ENCODE measurements at places on chromosomes 13 and 19.

DNA sequence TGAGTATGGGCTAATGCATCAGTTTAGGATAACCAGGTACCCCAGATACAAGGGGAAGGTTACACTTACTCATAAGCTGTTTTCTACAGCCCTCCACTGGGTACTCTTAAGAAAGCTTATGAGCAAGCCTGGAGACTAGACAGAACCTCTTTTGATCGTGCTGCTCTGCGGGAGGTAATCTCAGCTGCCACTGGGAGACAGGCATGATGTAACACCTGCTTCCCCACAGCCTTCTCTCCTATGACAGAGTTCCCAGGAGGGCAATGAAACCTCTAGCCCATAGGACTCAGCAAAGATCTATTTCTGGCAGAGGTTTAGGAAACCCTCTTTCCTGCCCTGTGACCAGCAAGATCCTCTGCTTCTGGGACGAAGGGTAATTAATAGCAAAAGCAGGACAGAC lies 65.6 kb downstream of the WASF3 start:
- DNase-seq: no peak

DNA sequence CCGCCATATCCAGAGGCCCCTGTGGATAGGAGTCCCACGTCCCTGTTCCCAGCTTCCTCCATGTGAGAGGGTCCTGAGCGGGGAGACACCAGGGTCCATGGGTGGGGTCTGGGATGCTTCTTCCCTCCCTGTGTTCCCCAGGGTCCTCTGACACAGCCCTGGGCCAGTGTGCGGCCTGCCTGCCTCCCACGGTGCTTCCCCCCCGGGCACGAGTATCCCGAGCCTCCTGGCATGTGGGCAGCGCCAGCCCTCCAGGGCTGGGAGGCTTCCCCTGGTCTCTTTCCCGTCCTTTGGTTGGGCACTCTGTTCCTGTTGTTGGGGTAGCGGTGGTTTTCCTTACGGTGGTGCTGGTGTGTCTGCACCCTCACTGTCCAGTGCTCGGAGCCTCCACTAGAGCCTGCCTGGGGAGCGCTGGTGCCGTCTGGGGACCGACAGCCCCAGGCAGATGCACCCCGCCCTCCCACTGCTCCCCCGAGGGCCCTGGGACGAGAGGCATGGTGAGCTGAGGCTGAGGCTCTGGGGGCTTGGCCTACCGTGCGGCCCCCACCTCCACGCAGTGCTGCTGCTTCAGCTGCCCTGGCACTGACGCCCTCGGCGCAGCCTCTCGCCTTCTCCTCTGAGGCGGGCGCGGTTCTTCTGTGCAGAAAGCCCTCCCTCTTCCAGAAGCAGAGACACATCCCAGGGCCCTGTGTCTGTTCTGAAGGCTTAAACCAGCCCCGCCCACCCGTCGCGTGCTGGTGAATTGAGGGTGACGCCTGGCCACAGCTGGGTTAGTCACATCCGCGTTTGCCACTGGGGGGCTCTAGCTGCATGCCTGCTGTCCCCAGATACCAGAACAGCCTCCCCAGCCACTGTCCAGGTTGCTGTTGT lies 27.9 kb downstream of the PLEKHJ1 start:
- DNase-seq: peak; percentile 73

GRCh38 chr13:85405316-85405897 lies 393.8 kb downstream of the SLITRK6 start:
- no peak for DNase-seq

GRCh38 chr19:54207983-54208783 lies 7.5 kb downstream of the RPS9 start:
- DNase-seq: no peak

GRCh38 chr19:12786141-12786870 lies 5.0 kb upstream of the JUNB start:
- no peak for DNase-seq

DNA sequence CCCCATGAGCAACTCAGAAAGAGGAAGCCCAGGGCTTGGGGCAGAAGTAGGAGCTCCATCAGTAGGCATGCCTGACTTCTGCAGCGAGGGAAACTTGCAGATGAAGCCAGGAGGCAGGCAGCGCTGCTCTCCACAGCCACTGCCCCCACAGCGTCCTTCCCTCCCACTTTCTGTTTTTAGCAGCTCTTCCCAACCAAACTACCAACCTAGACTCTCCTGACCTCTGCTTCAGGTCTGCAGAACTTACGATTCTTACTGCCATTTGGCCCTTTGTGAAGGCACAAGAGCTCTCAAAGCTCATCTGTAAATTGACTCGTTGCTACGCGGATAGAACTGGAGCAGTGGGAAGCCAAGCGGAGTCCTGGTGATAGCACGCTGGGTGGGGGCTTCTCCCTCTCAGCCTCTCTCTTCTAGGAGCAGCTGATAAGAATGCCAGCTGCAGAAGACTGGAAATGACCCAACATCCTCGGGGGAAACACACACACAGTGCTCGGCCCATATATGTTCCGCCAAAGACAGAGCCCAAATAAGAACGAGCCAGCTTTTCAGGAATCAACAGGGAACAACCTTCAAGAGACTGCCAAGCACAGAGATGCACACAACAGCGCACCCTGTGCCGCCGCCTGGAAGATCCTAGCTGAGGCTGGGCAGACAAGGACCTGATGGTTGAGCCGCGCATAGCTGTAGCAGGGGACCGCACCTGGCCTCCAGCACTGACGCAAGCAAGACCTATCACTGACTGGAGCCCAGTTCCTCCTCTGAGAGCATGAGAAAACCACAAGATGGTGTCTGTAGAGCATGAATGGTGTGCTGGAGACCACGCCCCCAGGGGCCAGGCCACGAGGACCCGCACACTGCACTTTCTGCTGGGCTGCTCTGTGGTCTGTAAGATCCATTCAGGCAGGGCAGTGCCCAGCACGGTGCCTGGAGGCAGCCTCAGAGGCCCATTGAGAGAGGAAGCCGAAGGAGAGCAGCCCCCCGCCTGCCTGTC lies 15.9 kb upstream of the SLC35E1 start:
- peak; percentile 70 for DNase-seq

DNA sequence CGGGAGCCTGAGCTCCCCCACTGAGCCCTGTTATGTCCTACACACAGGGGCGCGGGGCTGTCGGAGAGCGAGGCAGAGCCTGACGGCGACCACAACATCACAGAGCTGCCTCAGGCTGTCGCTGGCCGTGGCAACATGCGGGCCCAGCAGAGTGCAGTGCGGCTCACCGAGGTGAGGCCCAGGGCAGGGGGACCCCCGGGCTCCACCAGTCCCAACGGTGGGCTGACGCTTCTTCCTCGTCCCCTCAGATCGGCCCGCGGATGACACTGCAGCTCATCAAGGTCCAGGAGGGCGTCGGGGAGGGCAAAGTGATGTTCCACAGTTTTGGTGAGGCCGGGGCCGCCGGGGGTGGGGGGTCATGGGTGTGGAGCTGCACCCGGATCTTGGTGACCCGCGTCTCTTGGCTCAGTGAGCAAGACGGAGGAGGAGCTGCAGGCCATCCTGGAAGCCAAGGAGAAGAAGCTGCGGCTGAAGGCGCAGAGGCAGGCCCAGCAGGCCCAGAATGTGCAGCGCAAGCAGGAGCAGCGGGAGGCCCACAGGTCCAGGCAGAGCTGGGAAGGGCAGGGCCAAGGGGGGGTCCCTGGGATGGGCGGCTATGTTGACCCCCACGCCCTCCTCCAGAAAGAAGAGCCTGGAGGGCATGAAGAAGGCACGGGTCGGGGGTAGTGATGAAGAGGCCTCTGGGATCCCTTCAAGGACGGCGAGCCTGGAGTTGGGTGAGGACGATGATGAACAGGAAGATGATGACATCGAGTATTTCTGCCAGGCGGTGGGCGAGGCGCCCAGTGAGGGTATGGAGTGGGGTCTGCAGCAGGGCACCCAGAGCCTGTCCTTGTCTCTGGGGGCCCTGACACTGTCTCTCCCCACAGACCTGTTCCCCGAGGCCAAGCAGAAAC lies 1.2 kb upstream of the P2RY11 start:
- no peak for DNase-seq

DNA sequence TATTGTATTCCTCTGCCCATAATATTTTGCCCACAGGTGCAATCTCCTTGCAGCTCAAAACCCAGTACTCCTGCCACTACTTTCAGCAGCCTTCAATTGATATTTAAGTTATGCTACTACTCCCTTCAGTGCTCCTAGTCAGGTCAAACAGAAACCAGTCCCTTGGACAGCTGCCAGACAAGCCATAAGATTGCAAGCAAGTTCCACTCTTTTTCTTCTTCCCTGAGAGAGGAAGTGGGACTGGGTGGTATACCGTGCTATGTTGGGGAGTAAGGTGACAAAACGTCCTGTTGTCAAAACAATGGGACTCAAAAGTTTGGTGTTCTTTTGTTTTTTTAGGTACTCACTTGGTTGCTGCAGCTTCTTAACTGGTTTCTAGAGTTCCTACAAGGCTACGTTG lies 63.1 kb upstream of the FRY start:
- no peak for DNase-seq

GRCh38 chr19:49427855-49428546 lies 2.8 kb downstream of the GFY start:
- no peak for DNase-seq

GRCh38 chr13:42272804-42273175 lies 838 bp downstream of the AKAP11 start:
- no peak for DNase-seq

GRCh38 chr13:30789166-30789862 lies 54.0 kb downstream of the ALOX5AP start:
- DNase-seq: no peak

DNA sequence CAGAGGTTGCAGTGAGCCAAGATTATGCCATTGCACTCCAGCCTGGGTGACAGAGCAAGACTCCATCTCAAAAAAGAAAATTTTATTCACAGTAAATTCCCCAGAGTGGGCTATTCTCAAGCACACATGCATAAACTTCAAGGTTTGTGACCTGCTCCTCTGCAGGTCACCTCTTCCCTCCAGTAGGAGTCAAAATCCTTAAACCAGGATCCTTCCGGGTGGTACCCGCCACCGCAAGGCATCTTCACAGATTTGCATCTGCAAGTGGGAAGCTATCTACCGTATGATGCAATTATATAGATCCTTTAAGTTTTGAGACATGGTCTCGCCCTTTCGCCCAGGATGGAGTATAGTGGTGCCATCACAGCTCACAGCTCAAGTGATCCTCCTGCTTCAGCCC lies 3.0 kb upstream of the ECH1 start:
- DNase-seq: no peak

DNA sequence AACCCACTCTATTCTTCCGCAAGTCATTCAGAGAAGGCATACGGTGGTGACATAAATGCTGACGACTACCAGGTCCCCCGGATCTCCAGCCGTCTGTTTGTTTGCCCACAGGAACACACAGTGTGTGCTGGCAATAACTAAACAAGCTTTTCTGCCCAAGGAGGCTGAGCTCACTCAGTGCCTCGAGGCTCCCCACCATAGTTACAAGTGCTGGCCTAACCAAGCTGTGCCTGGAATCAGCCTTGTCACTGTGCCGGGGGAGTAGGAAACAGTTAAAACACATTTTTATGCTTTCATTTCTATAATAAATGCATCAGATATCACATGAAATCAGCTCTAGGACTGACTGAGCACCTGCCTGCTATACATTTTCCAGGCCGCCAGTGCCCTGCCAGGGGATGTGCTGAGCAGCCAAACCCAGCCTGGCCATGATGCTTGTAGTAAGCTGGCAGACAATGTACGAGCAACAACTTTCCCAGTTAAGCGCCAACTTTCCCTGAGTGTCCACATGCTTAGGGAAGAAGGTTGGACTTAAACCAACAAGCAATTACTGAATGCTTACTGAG lies 28.1 kb downstream of the BRD4 start:
- DNase-seq: no peak

DNA sequence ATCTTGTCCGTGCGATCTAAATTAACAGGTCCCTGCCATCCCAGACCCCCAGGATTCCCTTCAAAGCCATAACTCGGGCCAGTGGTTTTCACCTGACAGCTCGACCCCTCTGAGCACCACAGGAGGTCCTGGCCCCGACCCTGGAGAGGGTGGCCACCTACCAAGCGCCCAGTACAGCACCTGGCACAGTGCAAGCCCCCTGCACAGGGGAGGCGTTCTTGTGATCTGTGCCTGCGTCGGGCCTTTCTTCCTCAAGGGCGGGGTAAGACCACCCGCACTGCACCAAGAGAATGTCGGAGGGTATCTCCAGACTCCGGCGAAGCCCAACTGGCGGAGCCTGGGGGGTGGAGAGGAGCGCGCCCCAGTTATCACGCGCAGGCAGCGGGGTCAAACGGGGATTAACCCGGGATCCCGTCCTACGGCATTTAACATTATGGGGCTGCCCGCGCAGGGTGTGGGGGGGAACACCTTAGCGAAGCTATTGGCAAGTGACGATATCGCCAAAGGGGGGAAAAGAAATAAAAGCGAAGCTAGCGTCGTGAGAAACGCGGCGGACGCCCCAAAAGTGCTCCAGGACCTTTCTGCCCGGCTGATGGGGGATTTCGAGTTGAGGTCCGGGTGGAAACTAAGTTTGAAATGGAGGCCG lies 1.3 kb upstream of the HNRNPL start:
- no peak for DNase-seq

DNA sequence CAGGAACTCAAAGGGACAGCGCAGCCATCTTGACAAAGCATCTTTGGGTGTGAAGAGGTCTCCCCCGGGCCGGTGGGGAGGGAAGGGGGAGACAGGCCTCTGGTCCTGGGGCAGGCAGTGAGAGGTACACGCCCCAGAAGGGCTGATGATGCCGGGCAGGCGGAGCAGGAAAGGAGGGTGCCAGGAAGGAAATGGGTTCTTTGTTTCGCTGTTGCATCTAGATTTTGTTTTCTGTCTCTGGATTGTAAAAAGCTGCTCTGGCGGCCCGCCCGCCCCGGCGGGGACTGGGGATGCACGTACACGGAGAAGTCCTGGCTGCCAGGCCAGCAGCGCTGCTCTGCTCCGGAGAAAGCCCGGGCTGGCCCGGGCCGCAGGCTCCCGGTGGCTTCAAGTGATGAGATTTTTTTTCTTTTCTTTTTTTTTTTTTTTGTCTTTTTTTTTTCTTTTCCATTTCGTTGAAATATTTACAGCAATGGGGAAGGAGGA lies 13.2 kb upstream of the ASF1B start:
- no peak for DNase-seq

DNA sequence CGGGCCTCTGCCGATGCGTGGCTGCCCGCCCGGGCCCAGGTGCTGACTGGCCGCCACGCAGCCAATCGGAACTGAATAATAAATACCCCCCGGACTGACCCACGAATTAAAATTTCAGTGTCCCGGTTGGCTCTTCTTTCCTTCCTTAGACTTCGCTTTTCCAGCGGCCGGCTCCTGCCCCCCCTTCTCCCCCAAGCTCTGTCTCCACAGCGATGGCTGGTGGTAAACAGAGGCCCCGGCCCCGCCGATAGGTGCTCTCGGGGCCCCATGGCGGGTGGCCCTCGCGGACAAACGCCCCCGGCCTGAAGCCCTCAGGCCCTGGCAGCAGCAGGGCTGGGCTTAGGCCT lies 2.6 kb downstream of the ZBTB7A start:
- DNase-seq: no peak

GRCh38 chr13:97445522-97446187 lies 11.7 kb downstream of the RAP2A start:
- DNase-seq: no peak

DNA sequence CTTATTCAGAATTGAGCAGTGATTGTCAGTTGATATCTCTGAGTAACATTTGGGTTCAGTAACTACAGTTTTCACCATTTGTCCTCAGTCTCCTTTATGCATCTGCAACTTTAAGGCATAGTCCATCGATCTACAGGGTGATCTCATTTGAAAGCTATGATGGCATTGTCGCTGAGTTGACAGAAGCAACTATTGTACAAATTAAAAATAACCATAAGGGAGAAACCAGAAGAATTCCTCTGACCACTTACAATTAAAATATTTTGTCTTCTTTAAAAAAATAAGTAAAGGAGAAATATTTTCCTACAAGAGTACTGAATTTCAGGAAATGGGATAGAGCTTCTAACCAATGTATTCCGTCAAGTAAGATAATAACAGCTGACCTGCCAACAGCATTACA lies 30.6 kb downstream of the RAP2A start:
- no peak for DNase-seq
